Stimulated activated CD4-positive, alpha-beta T cell treated with anti-CD3 and anti-CD28 coated beads, Interleukin-4, amount 100 ng/mL, for 24 hours (primary cell): ENCODE measurements at places on chromosomes 12 and 14.
A peak's percentile ranks its signal among the peaks of the same experiment; 100 is the strongest.

DNA sequence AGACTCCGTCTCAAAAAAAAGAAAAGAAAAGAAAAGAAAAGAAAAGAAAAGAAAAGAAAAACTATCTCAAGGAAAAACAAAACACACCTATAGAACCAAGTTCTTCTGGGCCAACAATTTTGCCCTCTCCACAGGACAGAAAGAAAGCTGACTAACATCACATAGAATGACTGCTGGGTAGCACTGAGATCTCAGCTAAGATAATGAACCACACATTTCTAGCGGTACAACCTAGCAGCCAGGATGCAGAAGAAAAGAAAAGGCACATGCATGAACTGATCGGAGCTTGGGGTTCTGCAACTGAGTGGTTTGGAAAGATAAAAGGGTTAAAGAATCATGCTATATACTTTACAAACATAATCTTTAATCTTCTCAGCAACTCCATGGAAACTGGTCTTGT, 19.5 kb downstream of the TMED10 start:
- DNase-seq = no peak

DNA sequence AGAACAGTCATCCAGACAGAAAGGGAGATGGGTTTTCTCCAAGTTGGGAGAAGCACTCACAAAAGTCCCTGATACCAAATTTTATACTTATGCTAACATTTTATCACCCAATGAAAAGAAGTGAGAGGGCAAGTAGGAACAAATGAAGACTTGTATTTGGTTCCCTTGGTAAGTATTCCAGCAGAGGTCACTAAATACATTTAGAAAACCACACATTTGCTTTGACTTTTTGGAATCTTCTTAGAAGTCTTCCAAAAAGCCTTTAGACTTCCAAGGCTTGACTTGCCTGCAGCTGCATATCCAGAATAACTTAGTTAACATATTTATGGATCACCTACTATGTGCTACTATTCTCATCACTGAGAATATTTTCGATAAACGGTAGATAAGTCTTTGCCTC, 3.1 kb upstream of the GYS2 start:
- no peak for DNase-seq

- DNase-seq = no peak
Observed at GRCh38 chr12:76040461-76040860, 8.9 kb upstream of the PHLDA1 start.

DNA sequence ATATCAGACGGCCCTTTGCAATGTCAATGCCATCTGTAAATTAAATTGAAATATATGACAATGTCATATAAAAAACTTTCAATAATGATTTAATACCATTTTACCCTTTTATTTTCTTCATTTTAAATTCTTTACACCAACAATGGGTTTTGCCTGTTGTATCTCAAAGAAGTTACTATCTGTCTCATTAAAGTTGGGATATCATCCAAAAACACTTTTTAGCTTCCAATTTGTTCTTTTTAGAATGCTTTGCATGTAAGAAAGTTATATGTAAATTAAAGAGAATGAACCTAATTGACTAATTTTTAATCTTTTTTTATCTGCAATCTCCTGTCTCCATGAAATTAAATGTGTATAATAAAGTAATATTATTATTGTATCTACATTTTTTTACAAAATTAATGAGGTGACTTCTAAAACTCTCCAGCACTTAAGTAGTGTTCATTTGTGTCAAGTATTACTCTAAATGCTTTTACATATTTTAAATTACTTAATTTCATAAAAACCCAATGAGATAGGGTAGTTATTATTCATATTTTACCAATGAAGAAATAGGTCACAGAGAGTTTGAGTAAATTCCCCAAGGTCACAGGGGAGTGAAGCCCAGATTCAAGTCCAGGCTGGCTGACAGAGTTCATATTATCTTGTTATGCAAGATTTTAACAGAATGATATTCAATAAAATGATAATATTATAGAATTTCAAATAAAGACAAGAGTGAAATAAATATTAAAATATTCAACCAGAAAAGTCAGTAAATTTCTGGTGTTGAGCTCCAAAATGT, 673.0 kb upstream of the FLRT2 start:
- no peak for DNase-seq

- no peak for DNase-seq
Observed at GRCh38 chr12:112294793-112295192, 87.4 kb downstream of the HECTD4 start.

GRCh38 chr12:31456562-31456961, 130.6 kb upstream of the SINHCAF start:
- no peak for DNase-seq

GRCh38 chr14:92563359-92563758, 49.8 kb downstream of the RIN3 start:
- DNase-seq = no peak

GRCh38 chr12:69816082-69816481, 8.9 kb upstream of the MYRFL start:
- DNase-seq = no peak

- DNase-seq = no peak
Observed at GRCh38 chr12:83143950-83144349, 457.2 kb downstream of the TMTC2 start.

- DNase-seq = peak; percentile 48
Observed at GRCh38 chr14:98189511-98189910, 1082.5 kb downstream of the BCL11B start.

DNA sequence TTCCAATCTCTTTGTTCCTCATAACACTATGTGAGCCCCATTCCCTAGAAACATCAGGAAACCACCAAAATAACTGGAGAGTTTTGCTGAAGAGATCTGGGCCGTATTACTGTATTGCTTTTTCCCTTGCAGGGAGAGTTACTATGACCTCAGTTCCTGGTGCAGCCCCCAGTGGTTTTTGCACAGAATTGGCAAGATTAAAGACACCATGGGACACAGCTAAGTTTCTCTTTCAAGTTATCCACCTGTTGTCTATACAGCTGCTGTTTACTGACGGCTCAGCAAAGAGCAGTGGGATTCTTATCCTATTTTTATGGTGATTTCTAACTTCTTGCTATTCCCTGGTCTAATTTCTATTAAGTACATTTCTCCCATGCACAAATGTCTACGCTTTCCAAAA, 77.1 kb upstream of the SLC35F4 start:
- DNase-seq = no peak

DNA sequence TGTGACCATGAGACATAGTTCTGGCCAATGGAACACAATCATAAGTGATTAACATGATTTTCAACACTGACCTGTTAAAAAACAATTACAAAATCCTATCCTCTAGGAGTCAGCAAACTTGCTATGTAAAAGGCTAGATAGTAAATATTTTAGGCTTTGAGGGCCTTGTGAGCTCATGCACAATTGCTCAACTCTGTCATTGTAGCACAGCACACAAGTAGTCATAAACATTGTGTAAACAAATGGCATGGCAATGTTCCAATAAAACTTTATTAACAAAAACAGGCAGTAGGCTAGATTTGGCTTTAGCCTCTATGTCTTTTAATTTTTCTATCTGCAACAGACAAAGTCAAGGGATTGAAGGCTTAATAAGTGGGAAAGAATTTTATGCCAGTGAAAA, 350.7 kb downstream of the C12orf50 start:
- no peak for DNase-seq

DNA sequence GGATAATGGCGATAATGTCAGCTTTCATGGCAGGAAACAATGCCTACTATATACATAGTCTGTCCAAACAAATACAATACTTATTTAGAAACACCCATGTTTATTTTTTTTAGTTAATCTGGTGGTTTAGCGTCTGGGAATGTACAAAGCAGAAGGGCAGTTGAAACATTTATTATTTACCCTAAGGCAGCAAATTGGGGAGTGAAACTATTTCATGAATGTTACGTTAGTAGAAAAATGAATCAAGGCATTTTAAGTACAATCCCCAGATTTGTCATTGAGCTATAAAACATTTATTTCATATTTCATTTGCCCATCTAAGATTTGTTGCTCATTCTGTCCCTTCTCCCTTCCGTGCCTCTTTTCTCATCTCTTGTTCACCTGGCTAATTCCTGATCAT, 87.1 kb upstream of the ATF1 start:
- no peak for DNase-seq

DNA sequence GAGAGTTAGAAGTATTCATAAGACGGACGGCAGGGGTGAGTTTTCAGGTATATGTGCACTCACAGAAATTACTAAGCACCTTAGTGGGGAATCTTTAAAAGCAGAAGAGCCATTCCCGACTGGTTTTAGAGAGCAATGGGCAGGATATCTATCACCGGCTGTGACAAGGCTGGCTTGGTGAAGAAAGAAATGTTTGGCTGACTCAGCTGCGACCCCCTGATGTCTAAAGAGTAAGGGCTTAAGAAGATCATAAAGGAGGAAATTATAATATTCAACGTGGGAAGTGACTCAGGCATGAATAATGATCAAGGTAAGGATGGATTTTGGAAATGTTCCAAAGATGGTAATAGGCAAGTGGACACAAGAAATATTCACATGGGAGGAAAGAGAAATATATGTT, 407.6 kb downstream of the TMEM132D start:
- DNase-seq = no peak

DNA sequence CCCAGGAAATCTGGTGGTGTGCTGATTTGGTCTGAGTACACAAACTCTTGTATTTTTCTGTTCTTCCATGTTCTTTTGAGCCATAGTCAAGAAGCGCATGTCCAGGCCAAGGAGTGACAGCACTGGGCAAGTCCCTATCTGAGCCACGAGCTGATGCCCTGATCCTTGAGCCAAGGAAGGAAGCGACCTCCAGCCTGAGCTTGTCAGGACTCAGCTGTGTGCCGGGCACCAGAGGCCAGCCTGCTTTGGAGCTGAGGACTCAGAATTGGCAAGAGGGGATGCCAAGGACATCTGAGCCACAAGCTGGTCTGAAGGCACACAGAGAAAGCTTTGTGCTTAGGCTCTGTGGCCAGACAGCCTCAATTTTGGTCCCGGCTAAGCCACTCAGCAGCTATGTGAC, 52.6 kb downstream of the GALNT16 start:
- DNase-seq = no peak

DNA sequence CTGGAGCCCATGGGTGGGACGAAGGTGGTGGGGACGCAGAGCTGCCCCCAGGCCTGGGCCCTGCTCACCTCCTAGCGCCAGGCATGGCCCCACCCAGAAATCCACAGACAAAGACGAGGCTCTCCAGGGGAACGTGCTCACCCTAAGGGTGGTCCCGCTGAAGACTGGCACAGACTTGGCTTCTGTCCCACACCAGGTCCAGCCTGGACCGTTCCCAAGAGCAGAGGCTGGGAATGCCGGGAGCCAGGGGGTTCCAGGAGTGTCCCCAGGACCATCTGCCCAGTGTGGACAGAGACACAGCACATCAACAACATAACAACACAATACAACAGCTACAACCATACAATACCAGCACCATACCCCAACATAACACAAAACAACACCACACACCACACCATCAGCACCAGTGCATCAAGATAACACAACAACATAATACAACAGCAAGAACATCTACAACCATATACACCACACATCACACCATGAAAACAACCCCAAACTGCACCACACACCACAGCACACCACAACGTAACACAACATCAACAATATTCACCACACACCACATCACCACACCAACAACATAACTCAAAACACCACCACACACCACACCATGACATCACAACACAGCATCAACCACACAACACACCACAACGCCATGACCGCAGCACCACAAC, 329.6 kb downstream of the ADGRD1 start:
- no peak for DNase-seq

GRCh38 chr14:93965287-93965821, 11.0 kb downstream of the ASB2 start:
- DNase-seq = no peak

DNA sequence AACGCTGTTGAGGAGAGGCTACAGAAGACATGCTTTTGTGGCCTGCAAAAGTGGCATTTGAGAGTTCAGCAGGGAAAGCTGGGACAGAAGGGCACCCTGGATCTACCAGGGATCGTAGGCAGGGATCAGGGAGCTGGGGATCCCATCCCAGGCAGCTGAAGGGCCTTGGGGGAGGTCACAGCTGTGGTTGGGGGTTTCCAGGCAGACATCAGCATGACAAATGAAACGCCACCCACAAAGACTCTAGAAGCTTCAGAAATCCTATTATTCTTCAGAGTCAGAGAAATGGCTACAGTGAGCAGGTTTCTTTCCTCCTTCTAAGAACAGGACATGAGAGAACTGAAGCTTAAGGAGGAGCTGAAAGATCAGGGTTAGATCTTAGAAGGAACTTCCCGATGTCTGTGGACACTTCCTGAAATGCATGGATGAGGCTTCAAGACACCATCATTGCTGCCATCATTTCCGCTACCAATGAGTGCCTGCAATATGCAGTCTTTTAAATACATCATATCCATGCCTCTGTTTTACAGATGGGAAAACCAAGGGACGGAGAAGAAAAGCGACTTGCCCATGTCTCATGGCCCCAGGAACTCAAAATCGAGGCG, 104.3 kb downstream of the RBM19 start:
- DNase-seq = no peak

DNA sequence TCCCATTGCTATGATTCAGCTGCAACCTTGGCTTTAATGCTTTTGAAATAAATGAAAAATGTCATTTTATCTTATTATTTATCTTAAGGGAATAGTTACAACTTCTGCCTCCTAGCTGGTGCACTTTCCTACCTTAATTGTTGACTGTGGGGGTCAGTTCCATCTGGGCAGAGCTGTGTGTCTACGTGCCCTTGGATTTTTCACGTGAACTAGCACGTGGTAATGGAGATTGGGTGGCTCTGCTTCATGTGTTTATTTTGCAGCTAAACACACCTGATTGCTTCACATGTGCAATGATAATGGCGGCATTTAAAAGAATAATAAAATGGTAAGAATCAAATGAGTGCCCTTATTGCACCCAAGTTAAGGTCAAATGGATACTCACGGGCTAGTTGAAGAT, 10.6 kb upstream of the PELI2 start:
- no peak for DNase-seq

DNA sequence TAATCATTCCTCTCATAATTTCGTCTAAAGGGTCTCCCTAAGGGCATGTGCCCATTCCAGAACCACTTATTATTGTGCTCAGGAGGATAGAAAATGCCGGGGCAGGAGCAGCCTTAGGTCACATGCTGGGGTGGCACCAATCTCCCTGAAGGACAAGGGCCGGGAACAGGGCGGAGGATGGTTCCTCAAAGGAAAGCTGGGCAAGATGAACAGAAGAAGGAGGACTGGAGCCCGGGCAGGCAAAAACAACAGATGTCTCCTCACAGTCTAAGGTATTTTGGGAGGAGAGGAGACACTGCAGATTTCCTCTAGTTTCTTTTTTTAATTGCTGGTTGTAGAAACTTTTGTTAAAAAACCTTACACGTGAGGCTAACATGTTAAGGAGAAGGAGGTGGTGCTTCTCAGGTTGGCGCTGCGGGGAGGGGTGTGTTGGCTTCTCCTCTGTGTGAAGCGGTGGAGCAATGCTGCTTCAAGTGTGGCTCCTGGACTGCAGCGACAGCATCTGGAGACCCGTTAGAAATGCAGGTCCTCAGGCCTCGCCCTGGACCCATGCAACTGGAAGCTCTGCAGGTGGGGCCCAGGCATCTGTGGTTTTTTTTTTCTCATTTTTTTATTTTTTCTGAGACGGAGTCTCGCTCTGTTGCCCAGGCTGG, 164.8 kb downstream of the AACS start:
- no peak for DNase-seq

DNA sequence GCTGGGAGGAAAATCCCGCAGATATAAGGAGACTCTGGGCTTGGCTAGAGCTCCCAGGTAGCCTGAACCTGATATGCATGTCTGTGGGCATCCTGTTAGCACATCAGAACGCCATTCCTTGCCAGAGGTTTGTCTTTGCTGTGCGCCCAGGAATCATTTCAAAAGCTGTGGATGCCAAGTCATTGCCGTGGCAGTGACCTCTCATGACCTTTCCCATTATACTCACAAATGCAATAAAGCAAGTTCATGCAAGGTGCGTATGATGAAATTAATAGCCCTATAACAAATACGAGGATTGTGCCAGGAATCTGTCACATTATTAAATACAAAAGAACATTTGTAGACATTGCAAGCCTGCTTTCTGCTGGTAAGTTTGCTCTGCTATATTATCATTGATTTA, 229.1 kb upstream of the PELI2 start:
- DNase-seq = no peak
